ENCODE measurements at places on chromosomes 2 and 18.

DNA sequence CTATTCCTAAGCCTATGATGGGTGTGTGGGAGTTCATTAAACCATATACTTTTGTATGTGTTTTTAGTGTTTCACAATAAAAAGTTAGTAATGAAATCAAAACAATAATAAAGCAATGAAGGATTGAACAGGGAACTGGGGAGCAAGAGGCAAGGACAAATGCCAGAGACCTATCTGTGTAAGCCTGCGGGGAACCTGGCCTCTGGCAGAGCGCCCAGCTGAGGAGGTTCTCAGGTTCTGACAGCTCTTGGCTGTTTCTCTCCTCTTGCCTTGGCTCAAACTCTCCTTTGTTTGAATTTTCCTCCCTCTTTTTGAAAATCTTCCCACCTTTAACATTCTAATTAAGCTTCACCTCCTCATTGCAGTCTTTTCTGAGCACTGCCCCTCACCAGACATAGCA lies 200.0 kb upstream of the NCKAP5 start:
- DNase-seq = no peak

DNA sequence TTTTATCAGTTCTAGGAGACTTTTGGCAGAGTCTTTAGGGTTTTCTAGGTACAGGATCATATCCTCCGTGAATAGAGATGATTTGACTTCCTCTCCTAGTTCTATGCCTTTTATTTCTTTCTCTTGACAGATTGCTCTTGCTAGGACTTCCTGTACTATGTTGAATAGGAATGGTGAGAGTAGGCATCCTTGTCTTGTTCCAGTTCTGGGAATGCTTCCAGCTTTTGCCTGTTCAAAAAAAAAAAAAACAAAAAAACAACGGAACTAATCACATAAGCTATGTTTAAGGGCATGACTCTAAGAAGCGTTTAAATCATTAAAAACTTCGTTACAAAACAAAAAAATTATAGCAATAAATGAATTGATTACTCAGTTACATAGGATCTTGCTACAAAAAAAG lies 145.7 kb downstream of the NUP35 start:
- DNase-seq = no peak

- DNase-seq = no peak
These were observed 4.9 kb downstream of the MBOAT2 start for GRCh38 chr2:8998418-8999101.

- no peak for DNase-seq
These were observed 275.9 kb upstream of the TCF4 start for GRCh38 chr18:55863876-55864275.

DNA sequence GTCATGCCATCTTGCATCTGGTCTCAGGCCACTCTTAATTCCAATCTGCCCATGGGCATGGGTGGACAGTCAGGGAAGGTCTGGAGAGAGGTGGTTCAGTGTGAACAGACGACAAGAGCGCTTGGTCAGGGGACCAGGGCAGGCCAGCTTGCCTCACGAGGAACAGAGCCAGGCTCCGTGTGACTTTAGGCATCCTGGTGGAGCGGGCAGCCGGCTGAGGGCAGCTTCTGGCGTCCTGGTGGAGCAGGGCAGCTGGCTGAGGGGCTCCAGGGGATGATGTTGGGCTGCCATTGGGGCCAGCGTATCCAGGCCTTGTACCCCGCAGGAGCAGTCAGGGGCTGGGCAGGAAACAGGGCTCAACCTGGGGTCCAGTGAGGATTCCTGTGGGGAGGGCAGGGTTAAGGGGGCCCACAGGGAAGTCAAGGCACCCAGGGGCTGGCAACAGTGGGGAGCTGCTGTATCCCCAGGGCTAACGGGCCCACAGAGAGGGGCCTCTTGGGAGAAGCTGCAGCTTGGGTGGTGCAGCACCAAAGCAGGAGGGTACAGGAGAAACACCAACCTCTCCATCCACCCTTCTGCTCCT lies 197.9 kb upstream of the TWIST2 start:
- no peak for DNase-seq

DNA sequence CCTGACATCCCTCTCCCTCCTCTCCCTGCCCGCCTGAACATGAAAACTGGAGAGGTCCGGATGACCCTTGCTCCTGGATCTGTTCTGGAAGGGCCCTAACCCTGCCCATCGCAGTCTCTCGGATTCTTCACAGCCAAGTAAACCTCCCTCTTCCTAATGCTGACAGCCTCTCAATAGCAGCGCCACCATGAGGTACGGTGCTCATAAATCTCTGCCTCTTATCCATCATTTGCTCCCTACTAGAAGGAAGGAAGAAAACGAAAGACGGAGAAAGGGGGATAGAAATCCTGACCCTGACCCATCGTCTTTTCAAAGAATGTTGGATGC lies 257.9 kb downstream of the BCL11A start:
- no peak for DNase-seq

DNA sequence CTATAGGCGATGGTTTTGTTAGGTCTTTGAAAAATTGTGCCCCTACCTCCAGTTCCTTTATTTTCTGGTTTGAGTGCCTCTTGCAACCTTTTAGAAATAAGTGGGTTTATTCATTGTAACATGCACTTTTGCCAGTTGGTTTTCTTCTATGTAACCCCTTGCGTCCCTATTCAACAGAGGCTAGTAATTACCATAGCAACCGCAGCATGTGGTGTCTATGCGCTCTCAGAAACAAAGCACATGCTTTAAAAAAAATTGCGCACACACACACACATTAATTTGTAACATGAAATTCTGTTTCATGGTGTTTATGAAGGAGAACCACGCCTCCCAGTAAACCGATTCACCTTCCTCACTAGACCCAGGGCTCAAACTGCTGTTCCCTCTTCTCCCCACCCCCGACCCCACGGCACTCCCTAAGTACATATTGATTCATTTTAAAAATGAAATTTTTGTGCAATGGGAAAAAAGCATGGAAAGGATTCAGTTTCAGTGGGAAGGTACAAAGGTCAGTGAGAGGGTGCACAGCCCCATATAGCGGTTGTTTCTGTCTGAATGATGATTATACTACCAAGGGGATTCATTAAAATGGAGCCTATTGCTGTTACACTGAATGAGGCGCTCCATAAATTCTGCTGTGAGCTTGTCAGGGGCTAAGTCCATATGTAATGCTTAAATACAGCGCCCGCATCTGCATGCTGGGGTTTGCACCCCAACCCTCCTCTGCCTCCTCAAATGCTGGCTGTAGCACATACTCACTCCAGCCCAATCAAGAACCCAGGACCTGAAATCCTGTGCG lies 206.9 kb downstream of the ICOS start:
- no peak for DNase-seq

DNA sequence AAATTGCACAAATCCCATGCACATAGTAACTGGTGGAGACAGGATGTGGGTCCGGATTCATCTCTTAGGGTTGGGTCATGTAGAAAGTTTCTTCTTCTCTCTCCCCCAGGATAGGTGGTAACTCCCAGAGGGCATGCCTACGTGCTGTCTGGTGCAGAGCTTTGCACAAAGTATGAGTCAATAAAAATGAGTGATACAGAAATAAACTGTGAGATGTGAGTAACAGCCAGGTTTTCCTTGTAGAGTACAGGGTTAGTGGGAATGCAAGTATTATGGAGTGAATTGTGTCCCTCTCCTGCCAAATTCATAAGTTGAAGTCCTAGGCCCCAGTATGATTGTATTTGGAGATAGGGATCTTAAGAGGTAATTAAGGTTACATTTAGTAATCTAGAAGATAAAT lies 289.4 kb downstream of the ALK start:
- DNase-seq = peak; percentile 70

DNA sequence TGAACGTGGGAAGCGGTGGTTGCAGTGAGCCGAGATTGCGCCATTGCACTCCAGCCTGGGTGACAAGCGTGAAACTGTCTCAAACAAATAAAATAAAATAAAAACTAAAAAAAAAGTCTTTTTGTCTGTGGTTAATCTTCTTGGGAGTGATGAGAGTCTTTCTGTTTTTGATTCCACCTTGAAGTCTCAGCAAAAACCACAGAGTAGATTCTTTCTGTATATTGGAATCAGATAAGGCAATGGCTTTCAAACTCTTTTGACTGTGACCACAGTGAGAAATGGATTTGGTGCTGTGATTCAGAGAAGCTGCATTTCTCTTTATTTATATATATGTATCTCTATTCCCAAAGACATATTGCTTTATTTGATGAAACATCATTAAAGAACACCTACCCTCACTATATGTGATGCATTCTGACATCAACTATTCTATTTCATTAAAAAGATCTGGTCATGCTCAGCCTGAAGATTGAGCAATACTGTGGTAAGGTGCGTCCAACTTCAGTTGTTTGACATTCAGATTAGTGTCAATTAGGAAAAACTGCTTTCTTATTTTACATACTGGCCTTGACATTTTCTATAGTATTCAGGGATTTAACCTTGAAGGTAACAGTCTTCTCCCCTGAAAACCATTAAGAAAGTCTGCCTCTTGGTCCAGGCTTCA lies 15.6 kb downstream of the HRH4 start:
- DNase-seq = no peak

DNA sequence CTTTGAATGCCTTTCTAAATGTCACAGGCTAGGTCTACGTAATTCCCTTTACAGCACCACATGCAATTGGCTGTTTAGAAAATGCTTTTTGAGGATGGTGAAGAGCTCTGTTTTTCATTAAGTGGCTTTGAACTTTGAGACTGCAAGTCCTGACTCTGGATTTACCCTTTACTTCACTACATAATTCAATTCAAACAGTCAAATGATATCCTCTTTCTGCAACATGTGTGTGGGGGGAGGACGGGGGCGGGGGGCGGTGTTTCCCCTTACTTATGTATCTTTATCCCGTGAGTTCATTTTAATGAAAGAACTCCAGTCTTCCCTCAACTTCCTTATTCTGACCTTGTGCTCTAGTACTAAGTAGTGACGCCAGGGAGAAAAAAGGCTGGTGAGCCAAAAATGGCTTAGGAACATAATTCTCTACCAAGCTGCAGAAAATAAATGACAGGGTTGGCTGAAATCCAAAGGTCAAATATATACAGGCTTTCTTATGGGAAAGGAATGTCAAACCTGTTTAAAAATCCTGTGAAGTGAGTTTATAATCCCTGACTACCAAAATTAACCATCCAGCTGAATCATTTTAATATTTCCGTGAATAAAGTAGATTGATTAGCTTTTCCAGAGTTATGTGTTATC lies 119.6 kb downstream of the SLC8A1 start:
- no peak for DNase-seq

DNA sequence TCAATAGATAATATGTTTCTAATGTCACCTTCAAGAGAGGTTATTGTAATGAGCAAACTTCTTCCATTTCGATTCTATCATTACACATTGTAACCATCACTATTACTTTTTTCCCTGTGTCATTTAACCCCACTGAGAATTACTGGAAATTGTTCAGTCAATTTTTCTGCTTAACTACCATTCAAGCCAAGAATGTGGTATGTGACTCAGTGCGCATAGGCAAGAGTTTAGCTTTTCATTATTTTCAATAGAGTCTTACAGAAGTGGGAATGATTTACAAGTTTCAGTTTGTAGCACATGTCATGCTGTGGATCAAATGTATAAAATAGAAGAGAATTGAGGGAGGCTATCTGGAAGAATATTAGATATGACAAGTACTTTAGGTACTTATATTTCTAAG lies 34.3 kb upstream of the PIEZO2 start:
- DNase-seq = no peak

DNA sequence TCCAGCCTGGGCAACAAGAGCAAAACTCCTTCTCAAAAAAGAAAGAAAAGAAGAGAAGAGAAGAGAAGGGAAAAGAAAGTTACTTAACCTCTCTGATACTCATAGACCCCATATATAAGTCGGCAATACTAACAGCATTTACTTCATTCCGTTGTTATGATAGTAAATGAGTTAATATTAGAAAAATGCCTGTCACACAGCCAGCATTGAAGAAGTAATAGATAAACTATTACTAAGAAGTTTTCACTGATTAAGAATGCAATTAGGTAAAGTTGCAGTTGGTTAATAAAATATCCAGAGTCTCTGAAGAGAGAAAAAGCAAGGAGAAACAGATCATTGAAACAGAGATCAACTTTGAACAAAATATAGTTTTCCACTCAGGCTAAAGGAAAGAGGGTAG lies 161.3 kb upstream of the UBE2E3 start:
- no peak for DNase-seq

DNA sequence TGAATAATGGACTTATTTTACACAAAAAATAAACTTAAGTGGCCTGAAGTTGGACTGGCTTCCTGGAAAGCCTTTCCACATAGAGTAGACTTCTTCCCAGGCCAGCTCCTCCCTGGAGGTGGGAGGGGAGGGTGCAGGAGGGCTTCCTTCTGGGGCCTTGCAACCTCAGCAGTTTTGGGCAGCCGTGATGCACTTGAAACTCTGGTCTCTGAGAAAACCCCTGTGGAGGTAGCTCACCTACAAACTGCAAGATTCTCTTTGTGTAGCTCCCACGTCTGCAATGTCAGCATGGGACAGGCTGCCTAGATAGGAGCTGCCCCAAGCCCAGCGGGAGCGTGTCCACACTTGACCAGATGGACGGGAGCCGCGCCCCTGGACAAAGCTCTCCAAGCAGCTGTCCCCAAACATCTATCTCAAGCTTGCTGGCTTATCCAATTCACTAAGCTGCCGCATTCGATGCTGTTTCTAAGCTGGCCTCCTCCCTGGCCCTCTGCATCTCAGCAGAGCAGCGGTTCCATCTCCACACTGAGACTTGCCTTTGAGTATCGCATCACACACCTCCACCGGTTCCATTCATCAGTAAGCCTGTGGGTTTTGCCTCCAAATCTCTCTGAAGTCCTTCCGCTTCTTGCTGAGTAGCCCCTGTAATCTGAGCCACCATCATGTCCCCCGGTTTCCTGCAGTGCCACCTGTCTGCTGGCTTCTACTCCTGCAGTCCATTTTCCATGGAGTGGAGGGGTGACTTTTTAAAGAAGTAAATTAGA lies 1.6 kb upstream of the LPIN1 start:
- no peak for DNase-seq

- no peak for DNase-seq
These were observed 488.9 kb downstream of the DLGAP1 start for GRCh38 chr18:3966246-3966641.

DNA sequence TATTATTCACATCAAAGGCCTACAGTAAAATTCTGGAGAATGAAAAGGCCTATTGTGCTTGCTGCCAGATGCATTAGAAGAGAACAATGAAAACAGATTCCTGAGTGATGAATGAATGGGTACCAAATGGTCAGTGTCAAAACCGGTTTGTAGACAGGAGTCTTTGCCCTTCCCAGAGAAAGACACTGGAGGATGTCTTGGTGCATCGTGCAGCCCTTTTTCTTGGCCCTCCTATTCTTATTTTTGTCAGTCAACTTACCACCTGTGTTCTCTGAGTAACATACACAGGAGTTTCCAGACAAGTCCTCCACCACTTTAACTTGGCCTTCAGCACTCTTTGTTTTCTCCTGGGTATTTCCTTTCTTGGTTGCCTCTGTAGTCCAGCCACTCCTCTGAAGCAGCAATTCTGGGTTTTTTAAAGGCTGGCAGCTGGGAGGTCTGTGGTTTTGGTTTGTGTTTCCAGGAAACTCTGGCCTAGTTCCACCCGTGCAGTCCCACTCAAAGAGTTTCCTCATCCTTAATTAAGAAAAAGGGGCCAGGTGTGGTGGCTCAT lies 29.4 kb downstream of the PSTPIP2 start:
- no peak for DNase-seq

DNA sequence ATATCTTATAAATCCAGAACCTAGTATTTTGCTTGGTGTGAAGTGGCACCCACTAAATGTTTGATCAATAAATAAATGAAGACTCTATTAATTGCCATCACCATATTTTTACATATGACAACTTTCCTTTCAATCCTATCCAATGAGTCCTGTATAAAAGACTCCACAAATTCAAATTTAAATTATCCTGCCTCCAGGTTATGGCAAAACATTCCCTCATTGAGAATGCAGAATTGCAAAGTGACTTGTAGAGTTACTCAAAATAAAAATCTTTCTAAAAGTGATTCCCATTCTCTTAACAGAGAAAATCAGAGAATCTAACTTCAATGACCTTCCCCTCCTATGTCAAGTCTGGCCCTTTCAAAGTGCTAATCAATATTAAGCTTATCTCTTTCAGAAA lies 236.8 kb downstream of the GRB14 start:
- DNase-seq = no peak

All from RWPE2 (cell line).